ENCODE measurements at places on chromosomes 11 and 22.

DNA sequence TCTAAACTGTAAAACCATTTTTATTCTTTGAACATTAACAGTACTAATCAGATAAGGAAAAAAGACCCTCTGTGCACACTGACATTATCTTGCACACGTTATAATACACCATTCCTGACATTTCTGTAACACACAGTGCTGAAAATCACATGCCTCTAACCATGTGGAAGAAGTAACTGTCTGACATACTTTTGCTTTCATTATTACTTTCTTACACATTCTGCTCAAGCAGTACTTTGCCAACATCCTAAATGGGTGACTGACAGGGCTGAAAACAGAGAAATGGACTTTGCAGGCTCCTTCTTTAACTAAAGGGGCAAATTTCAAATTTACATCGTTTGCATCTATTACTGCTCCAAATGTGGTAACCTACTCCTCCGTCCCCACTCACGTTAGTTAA is 22.8 kb upstream of the TP53AIP1 start:
- peak; percentile 65 for DNase-seq

GRCh38 chr22:47259049-47259448 is 496.6 kb downstream of the TBC1D22A start:
- DNase-seq: no peak

- DNase-seq: peak; percentile 91
These were observed 324.4 kb downstream of the NTM start for GRCh38 chr11:131694526-131695424.

DNA sequence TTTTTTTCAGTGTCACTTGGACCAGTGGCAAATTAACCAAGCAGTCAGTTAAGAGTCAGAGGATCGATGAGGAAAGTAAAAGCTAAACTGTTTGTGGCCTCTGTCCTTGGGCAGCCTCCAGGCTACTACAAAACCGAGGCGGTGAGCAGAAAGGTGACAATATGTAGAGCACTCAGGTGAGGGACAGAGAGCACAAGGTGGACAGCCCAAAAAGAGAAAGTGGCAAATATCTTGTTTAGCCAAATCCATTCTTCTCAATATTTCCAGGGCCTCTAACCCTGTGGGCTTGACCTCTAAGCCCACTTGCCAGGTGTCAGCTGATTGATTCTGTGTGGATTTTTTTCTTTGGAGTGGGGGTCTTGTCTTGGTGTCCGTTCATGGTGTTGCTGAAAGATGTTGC is 4202.2 kb upstream of the OR11H1 start:
- DNase-seq: no peak

- DNase-seq: no peak
These were observed 9.4 kb upstream of the TECTA start for GRCh38 chr11:121091492-121092152.

GRCh38 chr11:3044004-3044403 is 13.2 kb downstream of the CARS1 start:
- DNase-seq: no peak

GRCh38 chr11:125080531-125080911 is 17.4 kb downstream of the SLC37A2 start:
- no peak for DNase-seq

GRCh38 chr22:35995348-35995747 is 33.3 kb downstream of the RBFOX2 start:
- no peak for DNase-seq

- DNase-seq: no peak
These were observed 254.0 kb upstream of the FAT3 start for GRCh38 chr11:91970624-91971023.

GRCh38 chr22:33770723-33771122 is 149.6 kb downstream of the LARGE1 start:
- DNase-seq: no peak

GRCh38 chr22:23054531-23055257 is 15.6 kb upstream of the GNAZ start:
- no peak for DNase-seq

DNA sequence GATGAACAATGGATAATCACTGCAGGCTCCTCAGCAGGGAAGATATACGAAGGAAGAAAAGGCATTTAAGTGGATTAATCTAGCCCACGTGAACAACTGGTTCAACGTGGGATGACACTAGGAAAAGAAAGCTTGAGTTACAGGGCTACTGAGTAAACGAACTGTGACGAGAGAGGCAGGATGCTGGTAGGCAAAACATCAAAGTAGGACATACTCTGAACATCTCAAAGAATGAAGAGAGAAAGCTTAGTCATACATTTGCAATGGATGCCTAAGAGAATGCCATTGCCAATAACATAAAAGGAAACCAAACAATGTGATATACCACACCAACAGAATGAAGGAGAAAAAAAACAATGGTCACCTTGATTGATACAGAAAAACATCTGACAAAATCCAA is 12.9 kb downstream of the USP28 start:
- peak; percentile 70 for DNase-seq

- DNase-seq: no peak
These were observed 3.6 kb upstream of the CCND1 start for GRCh38 chr11:69637198-69637940.

DNA sequence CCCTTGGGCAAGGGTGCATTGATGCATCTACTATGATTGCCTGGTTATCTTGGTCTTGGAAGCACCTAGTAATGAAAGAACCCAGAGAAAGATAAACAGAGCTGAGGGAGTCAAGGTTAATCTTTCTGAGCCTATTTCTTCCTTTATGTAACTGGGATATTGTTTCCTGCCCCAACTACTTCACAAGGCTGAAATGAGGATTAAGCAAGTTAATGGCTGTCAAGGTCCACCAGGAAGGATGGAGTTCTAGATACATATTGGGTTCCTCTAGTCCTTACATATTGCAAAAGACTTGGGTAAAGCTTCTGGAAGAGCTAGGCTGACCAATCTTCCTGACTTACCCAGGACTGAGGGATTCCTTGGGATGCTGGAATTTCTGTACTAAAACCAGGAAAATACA is 589.8 kb downstream of the INSC start:
- DNase-seq: no peak

DNA sequence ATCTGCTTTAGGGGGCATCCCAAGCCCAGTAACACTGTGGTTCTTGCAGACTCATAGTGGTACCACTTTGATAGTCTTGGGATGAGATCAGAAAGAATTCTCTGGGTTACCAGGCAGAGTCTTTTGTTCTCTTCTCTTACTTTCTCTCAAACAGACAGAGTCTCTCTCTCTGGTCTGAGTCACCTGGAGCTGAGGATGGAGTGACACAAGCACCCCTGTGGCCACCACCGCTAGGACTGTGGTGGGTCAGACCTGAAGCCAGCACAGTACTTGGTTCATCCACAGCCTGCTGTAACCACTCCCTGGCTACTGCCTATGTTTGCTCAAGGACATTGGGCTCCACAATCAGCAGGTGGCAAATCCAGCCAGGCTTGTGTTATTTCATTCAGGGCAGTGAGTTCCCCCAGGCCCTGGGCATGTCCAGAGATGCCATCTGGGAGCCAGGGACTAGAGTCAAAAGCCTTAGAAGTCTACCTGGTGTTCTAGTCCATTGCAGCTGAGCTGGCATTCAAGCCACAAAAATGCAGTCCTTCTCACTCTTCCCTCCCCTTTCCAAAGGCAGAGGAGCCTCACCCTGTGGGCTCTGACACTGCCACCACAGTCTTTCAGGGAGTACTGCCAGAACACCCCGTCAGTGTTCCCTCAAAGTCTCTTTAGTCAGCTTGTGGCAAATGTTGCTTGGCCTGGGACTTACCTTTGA is 29.9 kb downstream of the ENDOD1 start:
- DNase-seq: no peak

- no peak for DNase-seq
These were observed 14.3 kb upstream of the C11orf96 start for GRCh38 chr11:43927925-43928707.

GRCh38 chr22:24463071-24463760 is 31.9 kb upstream of the UPB1 start:
- DNase-seq: no peak

DNA sequence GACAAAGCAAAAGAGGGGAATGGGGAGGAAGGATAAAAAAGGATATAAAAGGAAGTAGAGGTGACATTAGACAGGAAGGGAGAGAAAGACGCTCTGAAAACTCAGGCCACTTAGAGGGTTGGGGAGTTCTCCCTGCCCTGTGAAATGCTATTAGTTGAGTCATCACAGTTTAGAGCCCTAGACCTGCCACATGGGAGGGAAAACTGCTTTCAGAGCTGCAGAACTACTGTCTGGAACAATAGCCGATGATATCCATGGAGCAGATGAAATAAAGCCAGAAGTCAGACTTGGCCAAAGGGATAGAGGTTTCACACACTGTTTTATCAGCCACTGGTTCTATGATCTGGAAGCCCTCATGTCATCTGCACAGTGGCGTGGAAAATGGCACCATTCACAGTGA is 157.9 kb downstream of the NCAM1 start:
- no peak for DNase-seq

DNA sequence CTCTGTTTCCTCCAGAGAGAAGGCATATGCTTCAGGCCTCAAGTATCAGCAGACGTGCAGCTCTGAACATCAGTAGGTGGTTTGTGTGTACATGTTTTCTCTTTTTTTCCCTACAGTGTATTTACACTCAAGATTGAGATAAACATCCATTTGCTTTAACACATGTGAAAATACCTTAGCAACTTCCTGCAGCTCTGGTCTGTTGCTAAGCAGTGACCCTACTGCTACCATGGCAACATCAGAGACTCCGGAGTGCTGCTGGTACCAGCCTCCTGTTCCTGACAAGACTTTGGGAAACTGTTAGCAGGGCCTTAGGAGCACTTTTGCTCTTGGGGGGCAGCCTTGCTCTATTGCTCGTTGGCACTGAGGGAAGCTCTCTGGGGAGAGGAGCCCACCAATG is 221.2 kb upstream of the PLET1 start:
- DNase-seq: no peak

GRCh38 chr11:114316980-114317786 is 21.0 kb downstream of the NNMT start:
- DNase-seq: no peak

DNA sequence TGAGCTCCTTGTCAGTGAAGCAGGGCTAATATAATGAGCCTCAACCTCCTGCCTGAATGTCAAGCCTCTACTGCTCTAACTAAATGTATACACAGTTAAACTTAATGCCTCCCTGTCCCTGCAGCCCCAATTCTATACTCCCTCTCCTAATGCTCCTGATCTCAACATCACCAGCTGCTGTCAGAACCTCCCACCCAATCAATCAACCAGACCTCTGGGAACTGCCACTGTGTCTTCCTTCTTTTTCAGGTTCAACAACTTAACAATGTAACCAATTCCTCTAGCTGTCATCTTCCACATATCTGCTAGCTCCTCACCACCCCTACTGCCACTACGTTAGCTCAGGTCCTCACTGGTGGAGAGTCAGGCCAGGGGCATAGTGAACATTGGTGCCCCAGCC is 339.8 kb upstream of the NARS2 start:
- DNase-seq: no peak

DNA sequence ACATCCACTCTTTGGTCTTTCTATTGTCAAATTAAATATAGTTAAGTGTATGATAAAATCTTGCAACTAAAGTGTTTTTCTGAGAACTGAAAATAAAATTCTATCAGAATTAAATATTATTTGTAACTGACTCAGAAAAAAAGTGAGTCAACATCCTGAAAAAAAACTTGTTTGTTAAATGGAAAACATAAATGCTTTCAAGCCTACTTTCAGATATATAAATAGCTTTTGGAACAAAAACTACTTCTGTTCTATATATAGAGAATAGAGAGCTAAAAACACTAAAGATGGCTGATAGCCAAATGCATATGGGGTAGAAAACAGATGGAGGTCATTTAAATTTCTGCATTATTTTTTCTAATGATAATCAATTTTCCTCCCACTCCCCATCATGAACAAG is 61.8 kb downstream of the PIK3C2A start:
- no peak for DNase-seq

DNA sequence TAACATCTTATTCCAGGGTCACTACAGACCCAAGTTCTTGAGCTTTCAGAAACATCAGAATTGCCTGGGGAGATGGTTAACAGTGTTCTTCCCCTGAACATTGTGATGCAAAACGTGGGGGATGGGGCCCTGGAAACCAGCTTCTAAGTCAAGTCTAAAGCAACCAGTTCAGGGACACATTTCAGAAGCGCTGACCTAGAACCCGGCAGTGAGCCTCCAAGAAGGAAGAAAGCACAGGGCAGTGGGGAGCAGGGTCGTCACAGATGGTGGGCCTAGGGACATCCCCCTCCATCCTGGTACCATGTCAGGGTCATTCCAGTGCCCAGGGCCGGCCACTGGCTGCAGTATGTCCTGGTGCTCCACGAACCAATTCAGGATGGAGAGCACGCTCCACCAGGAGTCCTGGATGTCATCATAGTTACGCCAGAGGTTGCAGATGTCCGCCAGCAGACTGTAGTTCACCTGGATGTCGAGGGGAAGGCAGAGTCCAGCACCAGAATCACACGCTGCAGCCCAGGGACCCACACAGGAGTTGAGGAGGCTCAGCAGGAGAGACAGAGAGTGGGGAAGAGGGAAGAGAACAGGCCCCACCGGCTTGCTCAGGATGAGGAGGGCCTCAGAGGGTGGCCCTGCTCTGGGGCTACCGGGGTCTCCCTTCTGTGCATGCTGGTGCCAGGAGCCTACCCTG is 5.0 kb downstream of the NAGA start:
- no peak for DNase-seq

- DNase-seq: no peak
These were observed 116.1 kb downstream of the CYP2R1 start for GRCh38 chr11:14775897-14776296.

DNA sequence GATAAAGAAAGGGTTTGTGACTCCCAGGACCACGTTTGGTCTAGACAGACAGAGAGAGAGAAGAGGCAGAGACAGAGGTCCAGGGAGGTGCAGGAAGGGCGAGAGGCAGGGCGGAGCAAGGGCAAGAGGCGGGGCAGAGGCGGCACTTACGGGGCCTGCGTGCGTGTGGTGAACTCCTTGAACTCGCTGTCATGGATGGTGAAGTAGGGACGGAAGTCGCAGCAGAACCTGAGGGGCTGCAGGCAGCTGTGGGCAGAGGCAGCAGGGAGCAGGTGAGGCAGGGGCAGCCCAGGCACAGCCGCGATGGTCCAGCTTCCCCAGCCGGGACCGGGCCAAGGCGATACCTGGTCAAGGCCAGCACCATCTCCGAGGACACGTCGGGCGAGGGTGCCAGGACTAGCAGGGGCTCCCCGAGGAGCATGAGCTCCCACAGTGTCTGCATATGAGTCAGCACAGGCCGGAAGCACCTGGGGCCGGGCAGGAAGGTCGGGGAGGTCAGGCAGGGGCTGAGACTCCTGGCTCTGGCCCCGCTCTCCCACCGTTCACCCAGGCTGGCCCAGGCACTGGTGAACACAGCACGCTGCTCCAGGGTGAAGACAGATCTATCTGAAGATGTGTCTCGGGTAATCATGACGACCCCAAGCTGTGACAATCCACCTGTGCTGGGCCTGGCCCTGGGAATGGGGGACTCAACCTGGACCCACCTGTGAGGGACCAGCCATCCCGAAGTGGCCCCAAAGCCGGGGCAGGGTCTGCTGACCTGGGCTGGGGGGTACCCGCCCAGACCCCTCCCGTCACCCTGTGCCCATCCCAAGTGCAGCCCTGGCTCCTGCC is 7.2 kb upstream of the PLXNB2 start:
- peak; percentile 93 for DNase-seq

Measured in activated CD4-positive, alpha-beta T cell treated with anti-CD3 and anti-CD28 coated beads, Interleukin-2, amount 10 ng/mL, durations not matched to agents 24 days and 14 days (primary cell).